ENCODE measurements at places on chromosomes 16 and 17.

DNA sequence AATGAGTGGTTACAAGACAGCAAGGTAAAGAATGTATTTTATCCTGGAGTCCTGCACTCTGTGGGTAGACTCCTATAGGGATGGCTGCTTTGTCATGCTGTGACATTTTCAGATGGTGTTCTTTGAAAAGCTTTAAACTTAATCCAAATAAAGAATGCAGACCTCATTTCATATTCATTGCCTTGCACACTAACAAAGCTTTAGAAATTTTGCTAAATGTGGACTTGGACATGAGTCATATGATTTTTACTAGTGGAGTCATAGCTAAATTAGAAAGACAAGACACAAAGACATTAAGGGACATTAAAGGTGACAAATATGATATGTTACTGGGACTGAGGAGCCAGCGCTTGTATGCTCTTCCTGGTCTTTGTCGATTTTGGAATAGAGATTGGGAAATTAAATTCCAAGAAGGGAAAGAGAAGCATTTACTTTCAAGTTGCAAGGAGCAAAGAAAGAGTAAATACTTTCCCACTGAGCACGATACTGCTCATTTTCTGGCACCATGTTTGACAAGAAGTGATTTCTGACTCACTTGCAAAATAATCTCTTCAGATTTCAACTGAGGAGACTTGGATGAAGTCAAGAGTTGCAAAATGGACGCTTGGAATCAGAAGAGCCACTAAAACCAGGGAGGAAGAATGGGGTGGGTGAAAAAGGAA lies 152.9 kb upstream of the MYOCD start:
- no peak for DNase-seq

DNA sequence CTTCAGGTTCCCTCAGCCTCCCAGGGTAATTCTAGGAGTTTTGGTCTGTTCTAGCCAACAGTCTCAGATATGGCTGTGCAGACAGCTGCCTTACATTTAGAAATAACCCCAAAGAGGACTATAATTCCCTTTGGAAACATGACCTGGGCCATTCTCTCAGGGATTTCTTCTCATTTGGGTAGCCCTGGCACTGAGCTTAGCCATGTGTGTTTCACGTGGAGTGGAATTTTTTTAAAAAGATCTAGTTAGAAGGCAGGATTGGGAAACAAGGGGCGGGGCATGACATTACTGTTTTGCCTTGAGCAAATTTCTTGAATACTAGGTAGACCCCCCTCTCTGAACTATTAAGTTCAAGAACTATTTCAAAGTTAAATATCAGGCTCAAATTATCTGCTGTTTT lies 29.6 kb upstream of the MRC2 start:
- DNase-seq, result no peak

GRCh38 chr17:78844301-78845005 lies 3.8 kb upstream of the USP36 start:
- DNase-seq, result no peak

DNA sequence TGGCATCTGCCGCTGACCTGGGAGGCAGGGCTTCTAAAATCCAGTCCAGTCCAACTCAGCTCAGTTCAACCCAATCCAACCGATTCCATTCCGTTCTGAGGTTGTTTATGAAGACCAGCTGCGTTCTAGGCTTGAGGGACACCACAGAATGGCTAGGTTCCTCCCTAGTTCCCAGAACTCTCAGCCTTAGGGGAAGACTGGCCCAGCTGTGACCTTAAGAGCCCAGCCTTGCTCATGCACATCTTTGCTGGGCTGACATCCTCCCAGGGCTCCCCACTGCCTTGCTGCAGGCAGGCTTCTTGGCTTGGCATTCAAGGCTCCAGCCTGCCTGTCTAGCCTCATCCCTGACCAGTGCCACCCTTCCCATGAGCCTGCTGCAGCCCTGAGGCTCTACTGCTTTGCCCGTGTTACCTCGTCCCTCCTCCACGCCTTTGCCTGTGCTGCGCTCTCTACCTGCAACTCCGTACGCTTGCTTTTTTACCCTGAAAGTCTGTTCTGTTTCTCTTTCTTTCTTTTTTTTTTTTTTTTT lies 7.9 kb downstream of the SLC12A3 start:
- DNase-seq, result no peak

DNA sequence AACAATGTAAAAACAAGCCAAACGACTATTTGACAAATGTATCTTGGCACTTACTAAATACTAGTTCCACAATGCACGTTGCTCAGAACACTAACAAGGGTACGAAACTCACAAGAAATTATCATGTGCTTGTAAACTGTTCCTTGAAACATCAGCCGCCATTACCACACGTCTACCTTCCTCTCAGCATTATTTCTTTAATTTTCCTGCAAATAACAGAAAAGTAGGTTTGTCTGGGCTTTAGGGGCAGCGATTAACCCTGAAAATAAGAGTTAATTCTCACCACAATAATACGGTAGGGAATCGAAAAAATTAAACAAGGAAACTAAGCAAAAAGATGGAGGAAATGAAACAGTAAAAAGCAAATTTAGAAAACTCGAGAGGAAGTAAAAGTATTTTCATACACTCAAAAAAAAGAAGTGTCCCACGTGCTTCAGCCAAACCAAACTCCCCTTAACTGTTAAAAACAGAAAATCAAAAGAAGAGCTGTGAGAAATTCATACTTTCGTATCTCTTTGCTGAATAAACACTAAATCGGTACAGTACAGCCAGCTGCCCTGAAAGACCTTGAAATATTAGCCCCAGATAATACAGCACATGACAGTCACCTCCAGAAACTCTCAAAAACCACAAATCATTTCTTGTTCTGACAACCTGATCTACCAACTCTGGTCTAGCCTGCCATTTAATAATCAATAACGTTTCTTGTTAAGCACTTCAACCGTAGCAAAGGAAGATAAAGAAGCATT lies 1.2 kb downstream of the ARHGAP17 start:
- no peak for DNase-seq

- no peak for DNase-seq
Measured at GRCh38 chr16:89965447-89966225, 17.1 kb downstream of the DEF8 start.

- no peak for DNase-seq
Measured at GRCh38 chr17:67779098-67779672, 46.1 kb upstream of the BPTF start.

DNA sequence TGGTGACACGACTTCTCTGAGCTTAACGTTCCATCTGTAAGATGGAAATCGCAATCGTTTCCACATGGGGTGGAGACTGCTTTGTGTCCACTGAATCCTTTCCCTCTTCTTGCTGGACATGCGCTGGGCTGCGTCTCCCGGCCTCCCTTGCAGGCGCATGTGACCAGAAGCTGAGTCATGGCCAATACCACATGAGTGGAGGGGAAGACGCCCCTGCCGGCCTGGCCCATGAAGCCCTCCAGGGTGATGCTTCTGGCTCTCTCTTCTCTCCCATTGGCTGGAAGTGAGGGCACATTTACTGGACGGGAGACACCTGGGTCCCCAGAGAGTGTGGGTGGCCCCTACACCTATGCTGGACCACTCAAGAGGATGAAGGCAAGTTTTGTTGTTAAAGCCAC lies 71.1 kb downstream of the DYNLRB2 start:
- no peak for DNase-seq

- DNase-seq, result no peak
Measured at GRCh38 chr17:8397636-8398035, at the start of gene RNF222. Gene RNF222, minus strand, starts transcription at chr17:8397827. Its CDS starts 4,366 bp downstream, at chr17:8393461.

DNA sequence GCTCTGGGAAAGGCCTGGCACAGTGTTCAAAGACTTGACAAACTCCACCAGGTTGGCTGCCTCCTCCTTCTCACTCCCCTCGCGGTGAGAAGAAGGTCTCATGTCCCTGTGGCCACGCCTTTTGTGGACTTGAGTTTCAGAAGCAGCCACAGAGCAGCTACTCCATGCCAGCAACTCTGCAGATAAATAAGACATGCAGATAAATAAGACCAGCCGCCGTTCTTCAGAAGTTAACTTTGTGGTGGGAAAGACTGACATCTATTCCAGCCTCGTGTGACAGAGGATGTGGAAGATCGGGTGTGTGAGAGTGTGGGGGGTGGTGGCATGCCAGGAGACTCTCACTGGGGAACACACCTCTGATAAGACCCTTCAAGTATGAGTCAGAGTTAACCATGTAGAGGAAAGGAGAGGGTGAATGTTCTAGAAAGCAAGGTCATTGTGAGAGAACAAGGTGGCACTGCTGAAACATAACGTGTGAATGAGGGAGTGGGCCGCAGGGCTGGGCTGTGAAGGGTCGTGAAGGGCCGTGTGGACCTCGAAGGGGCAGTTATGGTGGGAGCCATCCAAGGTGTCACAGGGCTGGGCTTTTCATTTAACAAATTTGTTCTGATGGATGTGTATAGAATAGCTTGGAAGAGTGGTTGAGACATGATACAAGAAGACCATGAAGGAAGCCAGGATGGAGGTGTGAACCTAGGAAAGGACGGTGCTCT lies 830 bp downstream of the SPACA3 start:
- no peak for DNase-seq

GRCh38 chr16:53055541-53056391 lies 975 bp downstream of the CHD9 start:
- DNase-seq, result no peak

DNA sequence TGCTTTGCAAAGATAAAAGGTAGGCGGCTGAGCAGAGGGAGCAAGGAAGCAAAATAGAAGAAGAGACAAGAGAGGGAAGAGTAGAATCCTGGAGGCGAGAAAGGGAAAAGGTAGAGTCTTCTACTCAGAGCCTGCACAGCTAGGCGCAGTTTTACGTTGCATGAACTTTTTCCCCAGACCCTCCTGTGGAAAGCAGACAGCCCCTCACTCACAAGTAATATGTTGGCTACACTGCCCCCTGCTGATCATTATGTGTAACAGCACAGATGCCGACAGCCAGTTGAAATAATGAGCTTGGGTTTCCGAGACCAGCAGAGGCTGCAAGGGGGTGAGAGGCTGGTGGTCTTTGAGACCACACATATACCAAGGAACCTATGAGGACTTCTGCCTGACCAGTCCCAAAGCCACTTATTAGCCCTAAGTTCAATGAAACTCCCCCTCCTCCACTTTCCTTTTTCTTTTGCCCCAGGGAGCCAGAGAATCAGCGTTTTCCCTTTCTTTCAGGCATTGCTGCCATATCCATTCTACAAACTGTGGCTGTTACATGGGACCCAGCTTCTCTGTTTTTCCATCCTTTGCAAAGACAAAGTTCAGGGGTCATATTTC lies 22.5 kb upstream of the CMTR2 start:
- DNase-seq, result peak; percentile 24

- DNase-seq, result no peak
Measured at GRCh38 chr16:20056436-20056835, 17.3 kb downstream of the GPR139 start.

DNA sequence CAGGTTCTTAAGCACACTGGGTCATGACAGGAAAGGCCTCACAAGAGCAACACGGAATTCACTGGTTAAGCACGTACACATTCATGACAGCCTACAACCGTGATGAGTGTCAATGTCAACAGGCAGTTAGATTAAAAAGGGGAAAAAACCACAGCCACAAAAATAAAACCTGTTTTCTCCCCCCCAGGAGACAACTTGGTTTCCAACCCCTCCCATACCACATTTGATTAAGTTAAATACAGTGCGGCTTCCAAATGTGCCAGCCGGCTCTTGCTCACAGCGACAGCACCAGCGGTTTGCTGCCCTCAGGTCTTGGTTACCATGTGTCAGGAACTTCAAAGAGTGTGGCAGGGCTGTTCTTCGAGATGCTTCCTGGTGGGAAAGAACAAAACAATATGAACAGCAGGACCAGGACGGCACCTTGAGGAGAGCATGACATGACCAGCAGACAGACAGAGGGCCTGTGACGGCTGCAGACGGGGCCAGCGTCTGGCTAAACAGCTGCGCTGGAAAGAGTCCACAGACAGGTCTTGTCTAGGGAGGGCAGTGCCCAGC lies 193.6 kb downstream of the PARN start:
- DNase-seq, result no peak

DNA sequence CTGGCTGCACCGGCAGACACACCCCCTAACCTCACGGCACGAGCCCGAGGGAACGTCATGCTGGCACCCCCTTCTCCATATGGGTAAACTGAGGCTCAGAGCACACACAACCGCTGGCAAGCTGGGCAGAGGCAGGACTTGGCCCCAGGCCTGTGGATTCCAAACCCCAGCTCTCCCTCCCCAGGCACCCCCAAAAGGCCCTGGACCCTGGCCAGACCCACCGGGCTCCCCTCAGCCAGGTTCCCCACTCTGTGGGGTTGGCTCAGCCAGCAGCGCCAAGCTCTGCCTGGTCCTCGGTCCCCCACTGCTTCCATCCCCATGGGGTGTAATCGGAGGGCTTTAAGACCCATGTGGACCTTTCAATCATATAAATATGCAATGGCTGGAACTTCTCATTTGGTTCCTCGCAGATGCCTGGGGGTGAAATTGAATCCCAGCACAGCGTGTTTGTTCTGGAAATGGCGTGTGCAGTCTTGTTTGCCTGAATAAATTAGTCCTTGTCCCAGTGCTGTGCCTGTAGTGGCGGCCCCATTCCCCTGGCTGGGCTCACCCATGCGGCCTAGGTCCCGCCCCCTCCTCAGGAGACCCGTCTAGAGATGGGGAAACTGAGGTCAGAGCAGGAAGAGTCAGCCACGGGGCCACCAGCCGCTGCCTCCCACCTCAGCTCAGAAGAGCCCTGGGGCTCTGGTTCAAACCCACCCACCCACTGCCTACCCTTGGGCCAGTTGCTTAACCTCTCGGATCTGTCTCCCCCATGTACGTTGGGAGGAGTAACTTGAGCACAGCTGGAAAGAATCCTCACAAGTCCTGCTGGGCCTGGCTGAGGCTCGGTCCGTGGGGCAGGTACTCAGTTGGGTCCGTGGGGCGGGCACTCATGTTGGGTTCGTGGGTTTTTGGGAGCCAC lies 57.3 kb downstream of the ZFPM1 start:
- peak; percentile 87 for DNase-seq

DNA sequence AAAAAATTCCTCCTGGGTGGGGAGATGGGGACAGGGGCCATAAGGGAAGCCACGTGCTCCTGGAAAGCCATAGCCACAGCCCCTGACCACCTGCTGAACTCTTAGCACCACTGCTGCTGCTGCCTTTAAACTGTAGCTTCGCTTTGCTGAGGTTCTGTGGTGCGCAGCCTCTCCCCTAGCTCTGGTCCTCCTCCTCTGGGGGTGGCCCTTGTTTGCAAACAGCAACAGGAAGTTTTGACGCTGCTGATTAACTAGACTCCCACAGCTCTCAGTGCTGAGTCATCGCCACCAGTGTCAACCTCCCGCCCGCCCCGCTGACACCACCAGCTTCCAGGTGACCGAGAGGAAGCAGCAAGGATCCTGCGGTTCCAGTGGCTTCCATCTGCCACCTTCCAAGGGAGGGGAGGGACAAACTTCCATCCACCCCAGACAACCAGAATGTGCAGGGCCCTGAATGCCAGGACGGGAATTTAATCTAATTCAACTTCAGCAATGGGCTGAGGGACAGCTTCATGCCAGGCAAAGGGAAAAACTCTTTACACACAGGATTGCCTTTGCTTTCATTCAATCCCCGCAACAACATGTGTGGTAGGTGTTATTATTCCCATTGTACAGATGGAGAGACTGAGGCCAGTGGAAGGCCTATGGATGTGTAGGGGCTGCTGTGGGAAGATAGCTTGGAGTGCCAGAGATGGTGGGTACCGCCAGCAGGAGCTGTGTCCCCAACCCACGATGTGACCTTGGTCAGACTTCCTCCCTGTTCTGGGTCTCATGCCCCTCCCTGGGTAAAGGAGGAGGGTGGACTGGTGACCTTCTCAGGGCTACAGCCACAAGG lies 8.1 kb upstream of the KIFC3 start:
- DNase-seq, result peak; percentile 32

- no peak for DNase-seq
Measured at GRCh38 chr16:82293671-82294070, 123.6 kb upstream of the MPHOSPH6 start.

All from NCI-H345 (cell line).